ENCODE measurements at places on chromosomes 7 and 10. TPM values are rescaled to one million over a fixed set of nuclear protein-coding genes. Genes with fewer than 3 reads are reported as not detected.

GRCh38 chr10:7428673-7429350, 18.0 kb upstream of the SFMBT2 start:
- DNase-seq = no peak
- H3K27ac ChIP-seq = no peak overlapping the region
- H3K4me3 ChIP-seq = no peak overlapping the region
- H3K36me3 ChIP-seq = no peaks in the 10 kb centered on the region
- peaks cover 20% of the 10 kb centered on the region for H3K4me1 ChIP-seq

DNA sequence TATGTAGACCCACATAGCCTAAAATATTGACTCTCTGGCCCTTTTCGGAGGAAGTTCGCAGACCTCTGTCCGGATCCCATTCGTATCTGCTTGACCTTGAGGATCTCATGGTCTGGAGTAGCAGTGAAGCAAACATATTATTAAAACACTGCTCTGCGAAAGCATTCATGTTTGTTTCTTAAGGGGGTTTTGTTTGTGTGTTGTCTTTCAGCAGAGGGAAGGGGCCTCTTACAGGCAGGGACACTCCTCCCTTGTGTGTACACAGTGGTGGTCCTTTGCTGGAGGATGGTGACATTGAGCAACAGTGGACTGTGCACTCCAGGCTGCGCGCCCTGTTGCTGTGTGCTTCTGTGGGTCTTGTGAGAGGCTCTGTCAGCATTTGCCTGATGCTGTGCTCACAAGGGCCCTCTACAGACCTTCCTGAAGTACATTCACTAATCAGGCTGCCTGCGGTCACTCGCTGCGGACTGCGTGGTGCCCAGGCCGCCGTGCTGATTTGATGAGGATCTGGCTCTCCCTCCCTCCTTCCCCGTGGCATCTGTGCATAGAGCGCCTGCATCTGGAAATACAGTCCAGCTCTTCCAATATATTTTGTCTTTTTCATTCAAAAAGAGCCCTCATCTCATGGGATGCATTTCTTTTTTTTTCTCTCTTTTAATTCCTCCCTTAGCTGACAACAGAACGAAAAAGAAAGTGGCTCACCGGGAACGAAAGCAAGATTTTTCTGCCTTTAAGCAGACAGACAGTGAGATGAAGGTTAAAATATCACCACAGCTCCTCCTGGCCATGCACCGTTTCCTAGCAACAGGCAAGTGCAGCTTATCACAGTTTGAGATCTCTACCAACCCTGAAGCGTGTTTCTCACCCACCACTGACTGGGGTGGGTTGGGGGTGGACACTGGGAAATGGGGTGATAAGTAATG, 135.8 kb downstream of the CNNM2 start:
- peaks cover 23% of the 10 kb centered on the region for H3K4me1 ChIP-seq
- H3K27me3 ChIP-seq = no peaks in the 10 kb centered on the region
- DNase-seq = peak; percentile 33
- peak overlapping the region; percentile 42 for H3K4me3 ChIP-seq

The ACTL6B gene
- total RNA-seq = not detected

DNA sequence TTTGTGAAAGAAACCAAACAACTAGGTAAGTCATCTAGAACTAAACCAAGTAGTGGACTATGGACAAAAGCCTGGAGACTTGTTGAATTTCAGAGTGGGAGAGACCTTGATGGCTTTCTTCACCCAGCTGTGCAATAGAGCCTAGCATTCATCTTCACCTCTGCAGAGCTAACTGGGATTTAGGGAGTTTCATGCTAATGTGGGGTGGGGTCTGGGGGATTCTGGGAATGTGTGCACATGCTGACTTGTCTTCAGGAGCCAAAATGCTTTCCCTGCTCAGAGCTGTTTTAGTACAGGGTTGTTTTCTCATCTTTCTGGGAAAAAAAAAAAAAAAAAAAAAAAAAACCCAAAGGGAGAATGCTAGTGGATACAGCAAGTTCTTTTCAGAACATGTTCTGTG, 81.3 kb upstream of the ARHGAP21 start:
- DNase-seq = no peak
- H3K36me3 ChIP-seq = no peaks in the 10 kb centered on the region

- H3K27ac ChIP-seq = no peak within 1 kb of the TSS
- H3K27me3 ChIP-seq = peaks cover 77% of the 10 kb centered on the region
- no peaks in the 10 kb centered on the region for H3K36me3 ChIP-seq
- peak; percentile 79 for DNase-seq
Measured at GRCh38 chr7:76201732-76202665, at the start of gene SRRM3. SRRM3 (plus strand) TSS chr7:76201896; CDS start chr7:76235067, 33,171 bp downstream.

DNA sequence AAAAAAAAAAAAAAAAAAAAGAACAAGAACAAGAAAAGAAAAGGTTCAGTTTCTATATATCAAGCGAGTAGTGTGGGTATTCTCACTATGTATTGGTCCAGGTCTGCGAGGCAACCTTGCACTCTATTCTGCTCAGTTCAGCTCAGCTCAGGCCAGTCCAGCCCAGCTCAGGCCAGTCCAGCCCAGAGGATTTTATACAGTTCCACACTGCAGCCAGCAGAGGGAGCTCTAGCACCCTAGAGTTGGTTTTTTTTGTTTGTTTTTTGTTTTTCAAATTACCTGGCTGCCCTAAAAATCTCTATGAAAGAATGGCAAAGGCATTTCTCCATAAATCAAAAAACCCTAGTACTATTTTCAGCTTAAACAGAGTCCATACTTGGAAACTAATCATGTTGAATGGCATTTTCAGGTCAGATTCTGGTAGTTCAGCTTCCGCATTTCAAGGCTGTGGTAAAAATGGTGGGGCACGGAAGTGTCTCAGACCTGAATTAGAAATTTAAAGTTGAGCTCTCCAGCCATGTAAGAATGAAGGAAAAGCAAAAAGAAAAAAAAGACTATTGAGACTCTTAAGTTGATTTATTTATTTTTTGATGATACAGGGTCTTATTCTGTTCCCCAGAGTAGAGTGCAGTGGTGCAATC, 55.2 kb upstream of the GSDME start:
- H3K4me3 ChIP-seq = no peak overlapping the region
- no peak overlapping the region for H3K27ac ChIP-seq
- no peaks in the 10 kb centered on the region for H3K4me1 ChIP-seq
- H3K27me3 ChIP-seq = no peaks in the 10 kb centered on the region
- H3K36me3 ChIP-seq = no peaks in the 10 kb centered on the region
- peak; percentile 21 for DNase-seq

DNA sequence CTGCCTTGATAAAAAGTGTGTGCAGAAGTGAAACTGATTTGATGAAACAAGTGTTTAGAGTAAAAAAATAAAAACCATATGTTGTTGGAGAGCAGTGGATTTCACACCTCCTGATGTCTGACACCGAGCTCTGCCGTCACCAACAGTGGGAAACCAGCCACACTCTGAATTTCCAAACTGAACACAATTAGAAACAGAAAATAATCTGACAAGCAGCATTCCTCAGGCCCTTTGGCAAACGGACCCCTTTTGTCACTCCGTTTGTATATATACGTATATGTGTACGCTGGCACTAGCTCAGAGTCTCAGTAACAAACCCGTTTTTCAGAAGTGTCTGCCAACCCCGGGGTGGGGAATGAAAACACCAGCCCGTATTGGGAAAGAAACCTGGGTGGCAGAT, 32.4 kb downstream of the TACC2 start:
- H3K27ac ChIP-seq = no peak overlapping the region
- H3K27me3 ChIP-seq = peaks cover 16% of the 10 kb centered on the region
- no peak for DNase-seq
- no peaks in the 10 kb centered on the region for H3K4me1 ChIP-seq
- no peak overlapping the region for H3K4me3 ChIP-seq

The DRGX gene
- total RNA-seq = not detected

The PTF1A gene
- total RNA-seq = not detected

The SFRP5 gene
- total RNA-seq = 2.4 TPM
